ENCODE measurements at places on chromosomes 11 and 22.

- DNase-seq = peak; percentile 48
These were observed 1.1 kb downstream of the HYOU1 start for GRCh38 chr11:119055901-119056300.

DNA sequence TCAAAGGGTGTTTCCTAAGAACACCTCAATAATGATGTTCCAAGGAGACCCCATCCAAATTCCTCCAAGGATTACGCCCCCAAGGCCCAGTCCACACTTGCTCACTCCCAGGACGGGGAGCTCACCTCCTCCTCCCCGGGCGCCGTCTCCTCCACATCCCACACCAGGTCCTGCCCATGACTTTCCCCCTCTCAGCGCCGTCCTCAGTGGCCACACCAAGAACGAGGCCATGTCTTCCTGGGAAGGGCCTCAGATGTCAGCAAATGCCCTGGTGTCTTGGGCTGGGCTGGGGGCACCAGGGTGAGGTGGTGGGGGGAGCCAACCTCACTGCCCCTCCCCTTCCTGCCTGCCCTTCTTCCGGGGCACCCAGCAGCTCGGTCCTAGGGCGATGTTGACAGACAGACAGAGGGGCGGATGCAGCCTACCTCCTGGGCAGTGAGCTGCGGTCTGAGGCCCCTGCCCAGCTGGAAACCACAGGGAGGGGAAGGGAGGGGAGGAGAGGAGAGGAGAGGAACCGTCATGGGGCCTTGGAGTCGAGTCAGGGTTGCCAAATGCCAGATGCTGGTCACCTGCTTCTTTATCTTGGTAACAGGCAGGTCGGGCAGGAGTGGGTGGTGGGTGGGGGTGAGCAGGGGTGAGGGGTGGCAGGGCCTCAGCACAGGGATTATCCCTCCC, at the start of the genes C11orf21 and TSPAN32:
C11orf21 (minus strand) TSS at position 288 of the 675 bp plus-strand sequence; CDS start at position 178, 110 bp downstream.
TSPAN32 (plus strand) TSS at position 383 of the 675 bp plus-strand sequence; CDS start at position 520, 137 bp downstream.
- no peak for DNase-seq

- no peak for DNase-seq
These were observed 14.3 kb downstream of the POLR2F start for GRCh38 chr22:37967637-37968451.

DNA sequence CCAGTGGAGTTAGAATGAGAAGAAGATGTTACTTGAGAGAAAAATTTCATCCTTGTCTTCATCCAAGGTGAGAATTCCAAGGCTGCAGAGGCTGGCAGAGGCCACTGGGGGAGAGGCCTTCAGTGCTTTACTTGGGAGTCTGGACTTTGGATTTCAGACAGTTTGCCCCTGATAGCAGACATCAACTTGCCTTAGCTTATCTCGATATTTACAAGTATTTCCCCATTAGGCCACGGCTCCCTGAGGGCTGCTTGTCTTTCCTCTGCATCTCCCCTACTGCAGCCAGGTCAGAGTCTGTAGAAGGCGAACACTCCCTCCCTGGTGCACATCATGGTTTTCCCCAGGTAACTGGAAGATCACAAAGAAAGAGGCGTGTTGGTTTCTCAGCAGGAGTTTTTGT, 29.9 kb upstream of the BSX start:
- DNase-seq = no peak

DNA sequence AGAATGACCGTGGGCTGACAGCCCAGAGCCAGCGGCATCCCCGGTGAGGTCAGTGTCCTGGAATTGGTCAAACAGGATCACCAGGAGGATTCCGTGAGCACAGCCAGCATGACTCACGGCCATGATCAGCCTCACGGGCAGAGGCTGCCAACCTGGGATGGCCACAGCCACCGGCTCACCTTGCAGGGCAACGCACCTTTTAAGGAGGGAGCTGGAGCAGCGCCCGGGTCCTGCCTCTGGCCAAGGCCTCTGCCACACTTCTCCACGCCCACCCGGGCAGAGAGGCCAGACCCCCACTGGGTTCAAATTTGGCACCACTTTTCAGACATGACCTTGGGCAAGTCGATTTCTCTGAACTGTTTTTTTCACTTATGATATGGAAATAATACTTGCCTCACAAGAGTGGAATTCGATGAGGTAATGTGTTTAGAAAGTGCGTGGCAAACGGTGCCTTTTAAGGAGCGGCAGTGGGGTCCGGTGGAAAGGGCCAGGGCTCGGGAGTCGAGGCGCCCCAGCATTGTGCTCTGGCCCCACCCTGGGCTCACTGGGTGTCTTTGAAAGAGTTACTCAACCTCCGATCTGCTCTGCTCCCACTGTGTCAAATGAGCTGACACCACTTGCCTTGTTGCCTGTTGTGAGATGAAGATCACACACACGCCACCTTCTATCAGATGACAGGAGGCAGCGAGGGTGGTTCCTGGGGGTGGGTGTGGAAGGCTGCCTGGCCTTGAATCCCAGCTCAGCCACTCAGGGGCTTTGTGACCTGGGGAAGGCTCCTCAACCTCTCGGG, 16.0 kb downstream of the TXN2 start:
- peak; percentile 54 for DNase-seq

- DNase-seq = no peak
These were observed 29.4 kb downstream of the SCN3B start for GRCh38 chr11:123624974-123625373.

GRCh38 chr11:120871194-120871593, 152.7 kb upstream of the TBCEL start:
- no peak for DNase-seq

DNA sequence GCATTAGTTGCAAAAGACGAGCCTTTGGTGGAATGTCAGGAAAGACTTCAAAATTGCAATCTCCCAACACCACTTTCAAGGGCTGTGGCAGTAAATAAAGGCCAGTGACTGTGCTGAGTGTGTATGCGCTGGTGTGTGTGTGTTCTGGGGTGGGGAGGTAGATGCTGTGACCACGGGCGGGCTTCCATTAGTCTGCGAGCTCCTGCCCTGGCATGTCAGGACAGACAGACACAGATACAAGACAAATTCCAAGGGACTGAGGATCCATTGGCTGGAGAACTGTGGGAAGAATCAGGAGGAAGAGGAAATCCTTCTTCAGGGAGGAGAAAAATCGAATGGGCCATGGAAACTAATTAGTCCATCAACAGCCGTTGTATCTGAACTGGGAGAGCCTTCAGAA, 83.6 kb downstream of the FEZ1 start:
- no peak for DNase-seq

- no peak for DNase-seq
These were observed 124.9 kb downstream of the C11orf58 start for GRCh38 chr11:16863389-16863788.

GRCh38 chr11:125224391-125225021, 60.0 kb downstream of the PKNOX2 start:
- no peak for DNase-seq

DNA sequence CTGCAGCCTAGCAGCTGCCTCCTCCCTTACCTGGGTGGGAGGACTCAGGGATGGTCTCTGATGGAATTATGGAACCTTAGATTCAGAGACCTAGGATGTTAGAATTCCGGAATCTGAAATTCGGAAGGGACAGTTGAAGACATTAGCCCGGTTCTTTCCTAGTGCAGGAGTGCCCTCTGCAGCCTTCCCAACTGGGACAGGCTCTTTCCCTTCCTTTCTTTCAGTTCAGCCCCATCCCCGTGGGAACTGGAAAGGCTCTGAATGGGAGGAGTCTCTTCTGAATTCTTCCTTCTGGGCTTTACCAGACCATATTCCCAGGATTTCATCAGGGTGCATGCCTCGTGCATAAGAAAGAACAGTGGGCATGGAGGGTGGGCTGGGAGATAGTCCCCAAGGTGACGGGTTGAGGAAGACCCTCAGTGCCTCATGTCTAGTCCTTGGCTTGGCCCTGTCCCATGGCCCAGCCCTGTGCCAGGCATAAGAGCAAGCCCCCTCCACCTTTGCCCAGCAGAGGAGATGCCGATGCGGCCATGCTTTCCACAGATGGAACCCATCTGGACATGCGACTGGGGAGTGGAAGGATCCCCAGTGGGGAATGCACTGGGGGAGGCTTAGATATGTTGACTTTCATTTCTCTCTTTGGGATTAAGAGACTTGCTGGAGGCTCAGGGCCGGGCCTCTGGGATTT, 14.4 kb downstream of the DNAJB13 start:
- DNase-seq = no peak

Measured in SW 1271 (cell line).